ENCODE measurements at places on chromosomes 11 and 22.

GRCh38 chr11:72078477-72078876, 1.9 kb downstream of the NUMA1 start:
- no peak for DNase-seq

DNA sequence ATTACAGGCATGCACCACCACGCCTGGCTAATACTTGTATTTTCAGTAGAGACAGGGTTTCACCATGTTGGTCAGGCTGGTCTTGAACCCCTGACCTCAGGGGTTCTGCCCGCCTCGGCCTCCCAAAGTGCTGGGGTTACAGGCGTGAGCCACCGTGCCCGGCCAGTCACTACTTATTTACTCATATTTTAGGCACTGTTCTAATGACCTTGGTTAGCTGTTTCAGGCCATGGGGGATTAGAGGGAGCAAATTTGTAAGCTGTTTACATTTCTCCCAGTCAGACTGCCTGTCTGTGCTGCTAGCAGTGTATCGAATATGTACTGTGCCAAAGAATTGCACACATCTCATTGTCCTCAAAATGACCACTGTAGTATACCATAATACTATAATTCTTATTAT, 32.7 kb upstream of the PACSIN2 start:
- DNase-seq: no peak

DNA sequence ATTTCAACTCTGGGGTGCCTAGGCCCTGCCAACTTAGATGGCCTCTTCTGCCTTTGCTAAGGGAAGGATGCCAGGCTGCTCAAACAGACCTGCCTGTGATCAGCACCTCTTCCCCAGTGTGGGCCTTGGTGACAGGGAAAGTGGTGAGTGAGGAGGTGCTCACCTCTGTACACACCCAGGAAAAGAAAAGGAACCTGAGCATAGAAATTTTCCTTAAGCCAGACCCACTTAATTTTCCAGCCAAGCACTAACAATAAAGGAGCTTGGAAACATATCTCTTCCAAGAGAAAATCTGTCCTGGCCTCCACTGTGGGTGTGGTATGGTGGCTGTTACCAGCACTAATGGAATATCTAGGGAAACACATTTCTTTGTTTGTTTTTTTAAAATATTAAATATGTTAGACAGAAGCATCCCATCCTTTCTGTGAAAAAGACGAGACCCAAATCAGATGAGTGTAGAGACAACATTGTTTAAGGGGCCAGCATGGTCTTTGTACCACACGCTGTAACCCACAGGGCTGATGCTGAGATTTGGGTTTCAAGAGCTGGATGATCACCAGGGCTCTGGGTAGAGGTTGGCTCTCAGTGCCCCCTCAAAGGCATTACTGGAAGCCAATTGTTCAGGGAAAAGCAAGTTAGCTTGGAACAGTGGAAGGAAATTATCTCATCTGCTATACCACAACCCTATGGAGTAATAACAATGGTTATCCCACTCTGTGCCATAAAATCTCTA, 472.2 kb downstream of the INSC start:
- no peak for DNase-seq

- DNase-seq: no peak
Measured at GRCh38 chr11:1302461-1303125, 6.8 kb downstream of the TOLLIP start.

DNA sequence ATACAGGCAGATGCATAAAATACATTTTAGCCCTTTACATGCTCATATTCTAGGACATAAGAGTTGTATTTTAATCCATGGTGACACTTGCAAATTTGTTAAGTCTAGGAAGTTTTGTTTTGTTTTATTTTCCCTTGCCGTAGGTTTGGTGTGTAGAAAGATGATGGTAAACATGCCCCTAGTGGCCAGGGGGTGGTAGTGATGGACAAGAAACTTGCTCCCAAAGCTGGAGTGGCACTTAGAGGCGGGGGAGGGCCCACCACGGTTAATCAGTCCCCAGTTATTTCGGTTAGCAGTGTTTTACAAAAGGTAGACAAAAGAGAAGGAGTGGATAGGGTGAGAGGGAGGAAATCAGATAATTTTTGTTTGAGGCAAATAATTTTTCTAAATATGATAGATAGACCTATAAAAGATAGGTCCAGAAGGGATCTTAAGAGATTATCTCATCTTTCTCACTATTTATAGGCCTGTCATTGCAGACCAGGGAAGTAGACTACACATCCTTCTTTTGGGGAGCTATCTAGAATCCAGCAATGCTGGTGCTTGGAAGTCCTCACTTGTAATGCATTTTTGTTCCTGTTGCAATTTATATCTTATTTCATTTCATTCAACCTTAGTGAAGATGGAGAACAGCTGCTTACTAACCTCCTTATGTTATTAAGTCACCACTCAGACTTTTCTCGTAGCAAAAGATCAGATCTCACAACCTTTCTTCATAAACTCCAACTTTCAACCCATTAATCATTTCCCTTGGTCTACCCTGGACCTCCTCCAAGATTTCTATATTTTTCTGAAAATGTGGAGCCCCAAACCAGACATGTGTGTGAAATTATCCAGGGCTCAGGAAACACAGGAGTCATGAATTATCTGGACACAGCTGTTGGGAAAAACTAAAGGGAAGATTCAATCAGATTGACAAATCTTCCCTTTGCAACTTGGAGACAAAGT, 5.9 kb upstream of the BDNF start:
- no peak for DNase-seq

Measured in stimulated activated CD8-positive, alpha-beta memory T cell treated with anti-CD3 and anti-CD28 coated beads, Interleukin-4, amount 100 ng/mL, for 1 hour (primary cell).